Activated CD4-positive, alpha-beta T cell treated with anti-CD3 and anti-CD28 coated beads, Interleukin-2, Interleukin-6, amounts not matched to agents 100 ng/mL and 50 ng/mL, durations not matched to agents 16 hours and 8 hours (primary cell): ENCODE measurements at places on chromosomes 12 and 14.

GRCh38 chr14:69262516-69262915 lies 2.6 kb downstream of the GALNT16 start:
- DNase-seq = no peak

GRCh38 chr12:103833891-103834290 lies 7.1 kb downstream of the NT5DC3 start:
- DNase-seq = no peak

DNA sequence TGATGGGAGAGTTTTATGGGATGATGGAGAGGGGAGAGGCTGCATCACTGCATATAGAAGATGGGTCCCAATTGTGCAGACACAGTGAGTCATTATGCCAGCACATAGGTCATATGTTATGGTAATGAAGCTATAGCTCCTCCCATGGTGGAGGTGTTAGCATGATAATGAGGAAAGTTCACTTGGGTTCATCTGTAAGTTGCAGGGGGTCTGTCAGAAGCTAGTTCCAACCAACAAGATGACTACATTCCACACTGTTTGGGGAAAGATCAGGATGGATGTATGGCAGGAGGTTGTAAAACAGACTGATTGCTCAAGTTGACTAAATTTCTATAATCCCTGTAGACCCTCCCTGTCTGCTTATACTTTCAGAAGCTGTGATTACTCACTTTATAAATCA lies 561.3 kb downstream of the C12orf50 start:
- no peak for DNase-seq

DNA sequence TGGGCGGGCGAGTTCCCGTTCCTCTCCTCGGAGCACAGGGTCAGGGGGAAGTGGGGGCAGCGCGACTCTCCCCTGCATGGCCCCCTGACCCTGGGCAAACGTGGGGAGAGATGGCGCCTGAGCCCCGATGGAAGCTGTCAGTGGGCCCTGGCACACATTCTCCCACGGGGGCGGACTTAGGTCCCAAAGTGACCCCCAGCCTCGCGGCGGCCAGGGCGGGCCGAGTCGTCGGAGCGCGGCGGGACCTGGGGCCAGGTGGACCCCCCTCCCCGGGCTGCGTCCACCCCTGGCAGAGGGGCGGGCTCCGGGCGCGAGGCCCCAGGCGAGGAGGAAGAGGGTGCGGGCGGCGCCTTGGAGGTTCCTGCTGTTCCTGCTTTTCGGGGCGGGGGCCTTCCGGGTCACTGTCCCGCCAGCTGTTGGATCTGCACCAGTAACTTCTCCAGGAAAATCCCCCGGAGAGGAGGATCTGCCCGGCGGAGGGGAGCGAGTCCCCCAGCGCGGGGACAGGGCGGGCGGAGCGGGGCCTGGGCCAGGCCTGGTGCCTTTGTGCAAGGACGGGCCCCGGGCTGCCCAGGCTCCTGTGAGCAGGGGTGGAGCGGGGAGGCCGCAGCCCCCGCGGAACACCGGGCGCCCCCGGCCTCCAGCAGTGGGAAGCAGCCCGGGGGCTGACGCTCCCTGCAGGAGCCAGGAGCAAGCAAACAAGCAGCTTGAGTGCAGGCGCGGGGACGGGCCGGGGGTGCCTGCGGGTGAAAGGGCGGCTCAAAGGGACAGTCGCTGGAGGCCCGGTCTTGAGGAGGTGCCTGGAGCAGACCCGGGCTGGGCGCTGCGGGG lies 15.3 kb downstream of the TNFAIP2 start:
- DNase-seq = no peak

- peak; percentile 19 for DNase-seq
Measured at GRCh38 chr14:76201162-76201561, 49.4 kb downstream of the GPATCH2L start.

- peak; percentile 86 for DNase-seq
Measured at GRCh38 chr12:132445884-132446632, 43.9 kb upstream of the FBRSL1 start.

- no peak for DNase-seq
Measured at GRCh38 chr12:123058980-123059379, 78.5 kb downstream of the ARL6IP4 start.

- peak; percentile 33 for DNase-seq
Measured at GRCh38 chr12:47155457-47156166, 75.9 kb upstream of the AMIGO2 start.

GRCh38 chr12:12996209-12996608 lies 3.9 kb downstream of the HEBP1 start:
- DNase-seq = no peak

DNA sequence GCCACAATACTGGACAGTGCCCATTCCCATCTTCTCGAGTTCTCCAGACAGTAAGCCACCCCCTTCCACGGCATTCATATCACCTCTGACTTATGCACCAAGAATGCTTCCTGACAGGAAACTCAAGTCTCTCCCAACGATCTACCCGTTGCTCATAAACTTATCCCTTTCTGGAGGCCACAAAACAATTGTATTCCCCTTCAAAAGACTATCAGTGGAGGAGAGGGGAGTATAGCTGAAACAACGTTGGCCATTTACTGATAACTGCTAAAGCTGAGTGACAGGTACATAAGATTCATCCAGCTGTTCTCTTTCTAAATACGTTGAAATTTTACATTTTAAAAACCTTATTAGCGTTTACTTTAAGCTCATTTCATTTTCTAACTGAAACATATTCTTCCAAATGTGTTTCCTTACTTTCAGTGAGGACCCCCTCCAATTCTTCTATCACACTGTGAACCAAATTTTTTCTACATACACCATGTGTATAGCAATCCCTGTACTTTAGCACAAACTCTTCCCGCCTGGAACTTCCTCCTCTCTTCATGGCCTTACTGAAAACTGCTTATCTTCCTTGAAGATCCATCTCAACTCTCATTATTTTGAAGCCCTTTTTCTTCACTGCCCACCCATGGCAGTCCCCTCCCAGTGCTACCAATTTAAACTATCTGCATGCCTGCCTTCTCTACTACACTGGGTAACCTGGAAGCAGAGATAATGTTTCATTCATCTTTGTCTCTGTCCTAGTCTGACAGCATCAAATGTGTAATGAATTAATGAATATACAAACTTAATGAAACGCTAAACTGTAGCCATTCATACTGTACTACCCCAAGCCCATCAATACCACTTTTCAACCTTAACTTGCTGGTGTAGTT lies 28.8 kb downstream of the ATXN2 start:
- DNase-seq = no peak

GRCh38 chr12:19191563-19191962 lies 62.0 kb downstream of the PLEKHA5 start:
- no peak for DNase-seq
